ENCODE measurements at places on chromosomes 5 and 9.

GRCh38 chr9:9992936-9993335 lies 619.9 kb downstream of the PTPRD start:
- DNase-seq, result no peak

DNA sequence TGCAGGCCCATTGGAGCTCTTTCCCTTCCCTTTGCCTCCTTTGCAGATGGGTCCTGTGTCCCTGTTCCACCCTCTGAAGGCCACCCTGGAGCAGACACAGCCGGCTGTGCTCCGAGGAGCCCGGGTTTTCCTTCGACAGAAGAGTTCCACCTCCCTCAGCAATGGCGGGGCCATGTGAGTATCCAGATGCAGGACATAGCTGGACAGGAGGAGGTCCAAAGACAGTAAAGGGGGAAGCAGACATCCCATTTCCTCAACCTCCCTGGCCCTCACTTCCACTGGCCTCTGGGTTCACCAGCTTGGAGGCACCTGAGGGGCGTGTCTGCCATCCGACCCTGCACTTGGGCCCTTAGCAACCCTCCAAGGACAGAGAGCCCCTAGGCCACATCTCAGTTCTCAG lies 237.9 kb downstream of the CACNA1B start:
- no peak for DNase-seq

DNA sequence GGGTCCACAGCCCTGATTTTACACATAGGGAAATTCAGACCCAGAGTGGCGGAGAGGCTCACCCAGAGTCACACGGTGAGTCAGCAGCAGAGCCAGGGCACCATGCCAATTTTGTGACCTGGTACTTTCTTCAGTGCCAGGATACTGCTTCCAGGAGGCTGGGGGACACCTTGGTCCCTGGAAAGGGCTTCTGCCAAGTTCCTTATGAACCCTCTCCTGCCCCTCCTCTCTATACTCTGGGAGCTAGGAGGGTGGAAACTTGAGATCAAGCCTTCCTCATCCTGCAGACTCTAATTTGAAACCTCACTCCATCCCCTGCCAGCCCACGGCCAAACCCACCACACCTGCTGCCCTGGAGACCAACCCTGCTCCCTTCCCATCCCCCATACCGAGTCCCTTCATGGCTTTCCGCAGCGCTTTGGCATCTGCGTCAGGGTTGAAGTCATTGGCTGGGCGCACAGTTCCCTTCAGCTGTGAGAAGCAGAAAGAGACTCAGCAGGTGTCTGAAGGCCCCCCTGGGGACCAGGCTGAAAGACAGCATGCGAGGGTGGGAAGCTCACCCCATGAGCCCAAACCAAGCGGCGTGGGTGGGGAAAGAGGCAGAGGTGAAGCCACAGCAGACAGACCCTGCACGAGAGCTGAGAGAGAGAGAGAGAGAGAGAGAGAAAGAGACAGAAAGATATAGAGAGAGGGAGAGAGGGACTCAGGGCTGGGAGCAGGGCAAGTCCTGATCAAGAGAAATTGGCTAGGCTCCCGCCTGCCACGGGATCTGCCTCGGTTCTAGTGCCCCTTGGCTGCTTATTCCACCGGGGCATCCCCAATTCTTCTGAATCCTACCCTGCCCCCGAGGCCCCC lies 33.5 kb downstream of the ANXA6 start:
- no peak for DNase-seq

DNA sequence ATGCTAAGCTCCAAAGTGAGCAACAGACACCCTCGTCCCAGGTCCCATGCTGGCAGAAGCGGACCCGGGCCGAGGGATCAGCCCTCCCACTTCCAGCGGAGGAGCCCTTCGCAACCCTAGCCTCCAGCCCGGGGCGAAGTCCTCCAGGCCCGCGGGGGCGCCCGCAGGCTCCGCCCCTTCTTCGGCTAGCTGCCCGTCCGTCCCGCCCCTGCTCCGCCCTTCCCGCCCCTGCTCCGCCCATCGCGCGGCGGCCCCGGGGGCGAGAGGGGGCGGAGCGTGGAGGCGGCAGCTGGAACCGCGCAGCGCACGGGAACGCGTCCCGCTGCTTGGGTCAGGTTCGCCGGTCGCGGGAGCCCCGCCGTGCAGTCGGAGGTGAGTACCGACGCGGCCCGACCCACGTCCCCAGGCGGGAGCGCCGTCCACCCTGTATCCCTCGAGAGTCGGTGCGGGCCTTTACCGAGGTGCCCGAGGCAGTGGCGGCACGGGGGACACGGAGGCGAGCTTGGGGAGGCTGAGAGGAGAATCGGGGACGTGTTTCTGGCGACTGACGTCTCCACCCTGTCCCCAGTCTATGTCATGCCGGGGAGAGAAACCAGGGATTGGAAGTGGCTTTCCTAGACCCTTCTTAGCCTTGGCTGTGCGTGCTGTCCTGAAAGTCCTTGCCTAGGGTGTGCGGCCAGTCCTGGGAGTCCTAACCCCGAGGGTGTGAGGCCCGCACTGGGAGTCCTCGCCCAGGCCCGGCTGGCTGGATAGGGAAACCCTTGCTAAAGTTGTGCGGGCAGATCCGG lies at the start of gene ACO1:
Gene ACO1, plus strand, starts transcription at position 280 of the 788 bp plus-strand sequence. CDS start 20,864 bp downstream, outside the sequence.
- peak; percentile 99 for DNase-seq

- no peak for DNase-seq
Measured at GRCh38 chr9:83007521-83008300, 55.2 kb downstream of the RASEF start.

DNA sequence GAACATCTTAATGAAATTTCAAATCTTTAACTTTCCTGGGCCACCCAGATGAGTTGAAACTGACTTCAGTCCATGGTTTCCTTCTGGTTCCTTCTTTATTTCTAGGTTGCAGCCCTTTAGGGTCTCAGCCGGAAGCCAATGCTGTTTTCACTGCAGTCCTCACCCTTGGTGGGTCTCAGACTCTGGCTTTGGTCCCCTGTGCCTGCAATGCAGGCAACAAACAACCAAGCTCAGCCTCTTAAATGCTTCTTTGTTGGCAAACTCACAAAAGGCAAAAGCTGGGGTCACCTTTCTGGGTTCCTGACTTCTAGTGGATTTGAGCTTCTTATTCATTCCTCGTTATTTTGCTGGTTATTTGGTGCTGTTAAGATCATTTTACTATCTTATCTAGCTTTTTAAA lies 19.3 kb upstream of the APC start:
- no peak for DNase-seq

DNA sequence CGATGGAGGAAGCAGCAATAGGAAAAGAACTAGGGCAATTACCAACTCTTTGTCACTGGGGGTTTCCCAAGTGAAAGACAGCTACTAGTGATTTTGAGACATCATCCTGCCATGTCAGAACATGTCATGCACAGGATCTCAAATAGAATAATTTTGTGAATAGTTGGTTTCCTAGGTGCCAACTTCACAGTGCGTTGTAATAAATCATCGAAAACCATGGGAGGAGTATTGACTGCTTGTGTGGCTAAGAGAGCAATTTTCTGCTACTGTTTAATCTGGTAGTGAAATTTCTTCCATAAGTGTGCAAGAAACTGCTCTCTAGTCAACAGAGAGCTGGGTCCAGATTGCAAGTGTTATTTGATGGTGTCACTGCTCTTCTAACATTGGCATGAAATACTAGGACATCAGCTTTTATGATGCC lies 168.6 kb downstream of the NNT start:
- DNase-seq, result no peak

DNA sequence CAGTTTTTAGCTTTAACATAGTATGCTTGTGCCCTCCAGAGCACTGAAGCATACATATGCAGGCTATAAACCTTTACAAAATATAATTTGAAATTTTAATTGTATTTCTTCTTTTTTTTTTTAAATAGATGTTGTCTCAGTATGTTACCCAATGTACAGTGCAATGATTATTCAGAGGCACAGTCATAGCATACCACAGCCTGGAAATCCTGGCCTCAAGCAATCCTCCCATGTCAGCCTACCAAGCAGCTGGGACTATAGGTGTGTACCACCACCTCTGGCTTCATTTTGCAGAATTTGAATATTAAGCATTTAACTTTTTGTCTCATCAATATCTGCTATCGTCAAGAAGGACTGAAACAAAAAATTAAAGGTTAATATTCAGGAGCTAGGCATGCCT lies 16.9 kb upstream of the ZNF782 start:
- DNase-seq, result no peak

DNA sequence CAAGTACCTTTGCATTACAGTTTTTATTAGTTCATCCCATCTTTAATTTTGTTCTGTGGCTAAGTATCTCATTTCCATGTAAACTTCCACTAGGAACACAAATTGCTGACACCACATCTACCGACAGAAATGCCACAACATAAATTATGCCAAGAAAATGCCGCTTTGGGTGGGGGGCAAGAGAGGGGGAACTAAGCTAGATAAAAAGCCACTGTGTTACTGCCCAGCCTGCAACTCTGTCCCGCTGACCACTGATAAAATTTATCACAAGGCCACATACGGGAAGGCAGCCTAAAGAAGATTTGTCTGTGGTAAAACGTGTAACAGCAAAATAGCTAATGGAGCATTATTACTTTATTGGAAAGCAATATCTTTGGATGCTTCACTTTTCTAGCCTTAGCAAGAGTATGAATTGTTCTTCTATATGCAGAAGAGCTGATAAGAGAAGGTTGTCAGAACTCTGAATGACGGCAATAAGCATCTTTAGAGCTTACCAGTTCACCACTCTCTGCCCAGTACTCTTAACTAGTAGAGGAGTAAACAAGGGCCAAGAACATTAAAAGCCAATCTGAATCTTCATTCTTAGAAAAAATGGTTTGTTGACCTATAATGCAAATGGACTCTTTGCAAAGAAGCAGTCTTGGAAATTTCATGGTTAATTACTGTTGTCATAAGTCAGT lies 172.2 kb upstream of the MEF2C start:
- DNase-seq, result no peak

DNA sequence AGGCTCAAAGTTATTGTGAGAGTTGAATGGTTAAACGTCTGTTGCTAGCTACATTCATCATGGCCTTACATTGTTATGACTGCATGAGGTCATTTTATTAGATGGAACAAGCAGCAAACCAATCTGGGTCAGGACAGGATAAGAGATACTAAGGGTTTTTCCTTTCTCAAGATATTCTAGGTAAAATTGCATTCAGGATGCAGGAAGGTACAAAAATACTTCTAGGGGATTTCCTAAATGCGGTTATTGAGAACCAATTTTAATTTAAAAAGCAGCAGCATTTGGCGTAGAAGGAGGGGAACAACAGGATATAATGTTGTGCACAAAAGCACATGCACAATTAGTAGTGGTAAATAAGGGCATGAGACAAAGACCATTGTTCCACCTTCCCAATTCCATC lies 39.2 kb upstream of the LURAP1L start:
- DNase-seq, result no peak

GRCh38 chr9:80410106-80410505 lies 838.3 kb downstream of the TLE4 start:
- peak; percentile 39 for DNase-seq

GRCh38 chr9:124928116-124928515 lies 12.8 kb downstream of the GOLGA1 start:
- no peak for DNase-seq

- DNase-seq, result no peak
Measured at GRCh38 chr9:111013250-111013649, 25.0 kb downstream of the LPAR1 start.

GRCh38 chr5:64100203-64100602 lies 65.4 kb upstream of the RNF180 start:
- no peak for DNase-seq

DNA sequence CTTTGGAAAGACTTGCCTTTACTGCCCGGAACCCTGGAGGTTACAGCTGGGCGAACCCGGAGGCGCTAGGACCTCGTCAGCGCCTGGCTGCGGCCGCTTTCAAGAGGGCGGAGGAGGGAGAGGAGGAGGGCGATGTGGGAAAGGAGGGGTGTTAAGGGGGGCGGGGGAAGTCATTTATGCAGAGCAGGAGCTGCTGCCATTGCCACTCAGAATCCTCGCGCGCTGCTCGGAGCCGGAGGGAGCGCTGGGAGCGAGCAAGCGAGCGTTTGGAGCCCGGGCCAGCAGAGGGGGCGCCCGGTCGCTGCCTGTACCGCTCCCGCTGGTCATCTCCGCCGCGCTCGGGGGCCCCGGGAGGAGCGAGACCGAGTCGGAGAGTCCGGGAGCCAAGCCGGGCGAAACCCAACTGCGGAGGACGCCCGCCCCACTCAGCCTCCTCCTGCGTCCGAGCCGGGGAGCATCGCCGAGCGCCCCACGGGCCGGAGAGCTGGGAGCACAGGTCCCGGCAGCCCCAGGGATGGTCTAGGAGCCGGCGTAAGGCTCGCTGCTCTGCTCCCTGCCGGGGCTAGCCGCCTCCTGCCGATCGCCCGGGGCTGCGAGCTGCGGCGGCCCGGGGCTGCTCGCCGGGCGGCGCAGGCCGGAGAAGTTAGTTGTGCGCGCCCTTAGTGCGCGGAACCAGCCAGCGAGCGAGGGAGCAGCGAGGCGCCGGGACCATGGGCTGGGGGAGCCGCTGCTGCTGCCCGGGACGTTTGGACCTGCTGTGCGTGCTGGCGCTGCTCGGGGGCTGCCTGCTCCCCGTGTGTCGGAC lies at the start of gene PCSK5:
Gene PCSK5, plus strand, starts transcription at position 202 of the 805 bp plus-strand sequence. Its CDS starts 509 bp downstream, at position 711.
- peak; percentile 88 for DNase-seq

DNA sequence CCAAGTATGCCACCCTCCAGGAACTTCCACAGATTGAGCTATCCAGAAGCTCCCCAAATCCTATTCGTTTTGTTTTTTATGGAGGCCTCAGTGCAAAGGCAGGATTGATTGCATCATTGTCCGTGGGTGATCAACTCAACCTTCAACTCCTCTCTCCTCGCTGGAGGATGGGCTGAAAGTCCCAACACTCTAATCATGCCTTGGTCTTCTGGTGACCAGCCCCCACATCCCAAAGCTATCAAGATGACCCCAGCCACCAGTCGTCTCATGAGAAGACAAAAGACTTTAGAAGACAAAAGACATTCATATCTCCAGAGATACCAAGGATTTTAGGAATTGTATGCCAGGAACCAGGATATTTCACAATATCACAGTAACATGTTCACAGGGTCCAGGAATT lies 441.6 kb upstream of the WWC1 start:
- DNase-seq, result no peak

DNA sequence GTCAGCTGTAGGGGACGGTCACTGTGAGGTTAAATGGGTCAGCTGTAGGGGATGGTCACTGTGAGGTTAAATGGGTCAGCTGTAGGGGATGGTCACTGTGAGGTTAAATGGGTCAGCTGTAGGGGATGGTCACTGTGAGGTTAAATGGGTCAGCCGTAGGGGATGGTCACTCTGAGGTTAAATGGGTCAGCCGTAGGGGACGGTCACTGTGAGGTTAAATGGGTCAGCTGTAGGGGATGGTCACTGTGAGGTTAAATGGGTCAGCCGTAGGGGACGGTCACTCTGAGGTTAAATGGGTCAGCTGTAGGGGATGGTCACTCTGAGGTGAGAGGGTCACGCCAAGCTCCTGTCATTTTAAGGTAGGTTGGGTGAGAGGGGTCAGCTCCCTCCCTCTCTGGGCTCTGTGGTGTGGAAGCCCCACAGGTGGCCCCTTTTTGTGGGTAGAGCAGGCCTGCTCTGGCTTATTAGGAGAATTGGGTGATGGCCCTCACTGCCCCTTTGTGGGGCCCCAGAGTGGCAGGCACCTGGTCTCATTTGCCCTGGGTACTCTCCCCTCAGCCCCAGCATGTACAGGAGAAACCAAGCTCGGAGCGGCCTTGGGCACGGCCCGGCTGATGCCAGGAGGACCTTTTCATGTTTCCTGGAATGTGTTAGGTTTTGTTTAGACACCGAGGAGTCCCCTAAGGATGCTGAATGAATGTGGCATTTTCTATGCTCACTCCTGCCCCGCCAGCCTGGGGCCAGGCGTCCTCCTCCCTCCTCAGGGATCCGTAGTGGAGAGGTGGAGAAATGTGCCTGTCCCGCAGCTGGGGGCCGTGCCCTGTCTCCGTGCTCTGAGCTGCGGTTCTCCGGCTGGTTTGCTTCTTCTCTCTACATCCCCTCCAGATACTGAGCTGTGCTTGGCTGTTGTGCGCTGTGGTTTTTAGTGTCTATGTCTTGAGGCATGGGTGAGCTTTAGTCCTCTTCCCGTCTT lies 31.4 kb downstream of the AHRR start:
- no peak for DNase-seq

All from iPS-NIHi11 (cell line).